Heart left ventricle (tissue), 16 donors: ENCODE measurements at places on chromosomes 11 and 22. TPM values are rescaled to one million over a fixed set of nuclear protein-coding genes. Genes with fewer than 3 reads are reported as not detected.

YPEL1 gene
- 7.5 TPM for total RNA-seq

UBASH3B gene
- total RNA-seq = 4.8 TPM

GNAZ gene
- total RNA-seq = 4.1 TPM

NRXN2 gene
- total RNA-seq = 0.99 TPM

DNA sequence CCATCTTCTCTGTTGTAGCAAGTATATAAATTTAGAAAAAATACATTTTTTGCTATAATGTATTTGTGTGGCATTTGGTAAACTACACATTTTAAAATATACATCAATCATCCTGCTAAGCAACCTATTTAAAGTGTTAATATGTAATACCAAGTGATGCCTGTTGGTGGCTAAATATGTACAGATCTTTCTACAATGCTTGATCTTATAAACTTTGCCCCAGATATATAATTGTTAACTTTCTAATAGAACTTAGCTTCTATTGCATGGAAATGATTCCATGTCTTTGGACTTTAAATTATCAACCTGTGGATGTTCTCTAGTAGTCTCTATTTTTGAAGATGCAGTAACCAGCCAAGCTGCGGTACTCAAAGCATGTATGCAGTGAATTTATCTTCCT lies 1260.4 kb upstream of the RAG2 start:
- no peaks in the 10 kb centered on the region for H3K4me1 ChIP-seq
- H3K4me3 ChIP-seq = no peak overlapping the region
- no peaks in the 10 kb centered on the region for H3K36me3 ChIP-seq
- DNase-seq = no peak
- H3K27ac ChIP-seq = no peak overlapping the region

DNA sequence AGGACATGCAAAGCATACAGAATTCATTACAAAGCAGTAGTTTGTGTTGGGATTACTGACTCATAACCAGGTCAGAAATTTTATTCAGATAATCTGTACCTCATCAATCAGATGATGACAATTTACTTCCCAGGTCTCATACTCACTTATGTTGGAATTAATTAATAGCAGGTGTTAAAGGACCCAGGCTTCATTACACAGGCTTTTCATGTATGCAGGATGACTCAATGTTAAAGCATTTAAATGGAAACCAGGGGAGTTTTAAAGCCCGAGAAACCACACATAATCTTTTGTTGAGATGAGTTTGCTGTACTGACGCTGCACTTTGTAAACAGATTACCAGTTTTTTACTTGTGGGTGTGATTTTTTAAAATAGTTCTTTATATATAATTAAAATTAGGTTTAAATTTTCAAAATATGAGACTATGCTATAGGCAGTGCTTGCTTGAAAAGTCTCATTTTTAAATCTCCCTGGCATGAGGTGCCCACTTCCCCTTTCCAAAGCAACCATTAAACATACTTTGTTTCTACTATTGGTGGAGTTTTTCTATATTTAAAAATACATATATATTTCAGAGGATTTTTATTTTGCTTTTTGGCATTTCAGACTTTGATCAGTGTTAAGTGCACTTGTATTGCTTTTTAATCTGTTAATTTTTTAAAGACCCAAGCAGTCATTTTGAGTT lies 41.0 kb downstream of the CEP57 start:
- no peaks in the 10 kb centered on the region for H3K4me1 ChIP-seq
- no peak overlapping the region for H3K4me3 ChIP-seq
- H3K27me3 ChIP-seq = no peaks in the 10 kb centered on the region
- H3K36me3 ChIP-seq = peaks cover 80% of the 10 kb centered on the region

DNA sequence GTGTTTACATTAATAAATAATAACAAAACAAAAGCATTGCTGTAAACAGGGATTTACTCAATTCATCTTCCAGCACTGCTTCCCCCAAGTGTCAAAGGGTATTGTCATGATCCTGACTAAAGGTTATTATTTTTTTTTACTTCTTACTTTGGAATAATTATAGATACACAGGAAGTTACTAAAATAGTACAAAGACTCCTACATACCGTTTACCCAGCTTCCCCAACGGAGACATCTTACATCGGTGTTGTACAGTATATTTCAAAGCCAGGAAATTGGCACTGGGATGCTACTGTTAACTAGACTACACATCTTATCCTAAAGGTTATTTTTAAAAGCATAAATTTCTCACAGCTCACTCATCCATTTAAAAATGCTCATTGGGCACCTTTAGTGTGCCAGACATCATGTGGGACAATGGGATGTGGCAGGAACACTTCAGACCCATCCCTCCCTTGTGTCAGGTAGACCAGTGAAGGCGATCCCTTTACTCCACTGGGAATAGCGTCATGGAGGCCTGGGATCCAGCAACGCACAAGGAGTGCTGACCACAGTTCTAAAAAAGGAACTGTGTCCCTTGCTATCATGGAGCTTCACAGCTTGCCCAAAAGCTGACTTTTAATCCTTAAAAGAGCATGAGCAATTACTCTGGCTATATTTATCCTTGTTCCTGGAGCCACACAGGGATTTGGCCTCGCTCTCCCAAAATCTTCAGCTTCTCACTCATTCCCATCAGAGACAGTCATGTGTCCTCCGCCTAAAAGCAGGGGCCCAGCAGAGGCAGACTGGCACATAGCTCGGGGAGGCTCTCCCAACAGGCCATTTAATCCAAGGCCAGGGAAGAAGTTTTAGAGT lies 3.1 kb upstream of the IRAG1 start:
- H3K27me3 ChIP-seq = no peaks in the 10 kb centered on the region
- no peaks in the 10 kb centered on the region for H3K4me1 ChIP-seq
- no peak for DNase-seq
- no peak overlapping the region for H3K4me3 ChIP-seq
- peak overlapping the region; percentile 64 for H3K27ac ChIP-seq
- H3K36me3 ChIP-seq = no peaks in the 10 kb centered on the region

DNA sequence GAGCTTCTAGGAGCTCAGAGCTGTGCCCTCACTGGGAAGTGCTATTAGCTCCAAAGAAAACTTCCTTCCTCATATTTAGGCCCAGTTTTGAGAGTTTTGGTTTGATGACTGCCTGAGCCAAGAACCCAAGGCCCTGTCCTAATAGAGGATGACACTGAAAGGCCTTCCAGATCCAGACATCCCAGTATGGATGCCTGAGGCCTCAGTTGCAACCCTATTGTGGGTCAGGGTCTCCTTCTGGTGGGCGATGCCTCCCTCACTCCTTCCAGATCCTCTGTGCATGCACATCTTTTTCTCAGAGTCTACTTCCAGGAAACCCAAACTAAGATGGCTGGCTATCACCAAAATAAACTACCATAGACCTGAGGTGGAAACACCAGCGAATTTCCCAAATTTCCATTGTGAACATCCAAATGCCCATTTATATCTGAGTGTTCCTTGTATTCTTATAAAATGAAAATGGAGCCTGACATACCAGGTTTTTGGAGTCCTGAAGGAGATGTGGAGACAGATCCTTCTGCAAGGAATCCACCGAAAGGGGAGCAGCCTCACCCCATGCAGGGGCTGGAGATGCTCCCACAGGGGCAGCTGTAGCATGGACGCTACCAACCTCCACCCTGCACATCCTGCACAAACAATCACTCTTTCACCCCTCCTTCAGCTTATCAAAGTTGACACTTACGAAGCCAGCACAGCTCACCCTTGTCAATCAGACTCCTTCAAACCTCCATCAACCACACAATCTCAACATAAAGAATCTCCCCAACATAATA lies 61.1 kb downstream of the GGTLC2 start:
- H3K4me1 ChIP-seq = no peaks in the 10 kb centered on the region
- no peaks in the 10 kb centered on the region for H3K27me3 ChIP-seq
- no peak overlapping the region for H3K27ac ChIP-seq
- H3K36me3 ChIP-seq = no peaks in the 10 kb centered on the region
- H3K4me3 ChIP-seq = no peak overlapping the region

GRCh38 chr11:19605520-19606371 lies 106.9 kb upstream of the NAV2 start:
- H3K27ac ChIP-seq = no peak overlapping the region
- peaks cover 28% of the 10 kb centered on the region for H3K4me1 ChIP-seq
- DNase-seq = peak; percentile 25
- no peak overlapping the region for H3K4me3 ChIP-seq
- H3K36me3 ChIP-seq = no peaks in the 10 kb centered on the region

DNA sequence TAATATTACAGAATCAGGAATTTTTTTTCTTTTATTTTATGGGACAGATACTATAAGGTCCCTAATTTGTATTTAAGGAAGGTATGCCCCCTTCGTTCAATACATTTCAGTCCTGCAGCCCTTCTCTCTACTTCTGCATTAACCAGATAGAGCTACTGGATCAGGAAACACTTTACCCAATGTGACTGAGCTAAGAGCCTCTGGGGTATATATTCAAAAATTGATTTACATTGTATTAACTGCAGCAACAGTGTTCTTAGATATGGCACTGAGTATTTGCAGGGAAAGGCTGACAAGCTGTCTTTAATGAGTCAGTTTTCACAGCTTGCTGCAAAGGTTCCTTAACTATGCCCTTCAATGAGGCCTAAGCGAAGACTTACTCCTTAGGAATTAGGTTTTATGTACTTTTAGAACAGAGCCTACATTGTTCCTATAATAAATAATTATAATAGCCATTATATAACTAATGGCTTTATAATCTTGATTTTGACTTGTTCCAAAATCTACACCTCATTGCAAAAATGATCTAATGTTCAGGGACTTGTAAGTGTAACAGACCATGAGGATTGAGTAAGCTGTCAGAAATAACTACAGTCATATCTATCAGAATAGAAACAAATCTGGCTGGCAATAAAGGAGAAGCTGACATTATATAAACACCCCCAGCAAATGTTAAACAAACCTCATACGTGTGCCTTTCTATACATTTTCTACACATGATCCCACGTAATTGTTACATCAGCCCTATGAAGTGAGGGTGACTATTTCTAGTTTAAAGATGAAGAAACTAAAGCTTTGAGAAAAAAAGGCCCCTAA lies 55.0 kb downstream of the DDI1 start:
- H3K36me3 ChIP-seq = no peaks in the 10 kb centered on the region
- no peak for DNase-seq
- H3K4me1 ChIP-seq = no peaks in the 10 kb centered on the region
- no peak overlapping the region for H3K27ac ChIP-seq

- H3K27me3 ChIP-seq = no peaks in the 10 kb centered on the region
- H3K4me3 ChIP-seq = no peak overlapping the region
- no peaks in the 10 kb centered on the region for H3K4me1 ChIP-seq
- H3K27ac ChIP-seq = no peak overlapping the region
These were observed 23.4 kb upstream of the CLMP start for GRCh38 chr11:123218451-123218850.
